ENCODE measurements at places on chromosomes 5 and 9.

GRCh38 chr5:171418316-171418981 lies 998 bp upstream of the FGF18 start:
- no peak for DNase-seq

- DNase-seq, result no peak
Observed at GRCh38 chr5:79236970-79237739, 1.2 kb downstream of the JMY start.

GRCh38 chr9:79674052-79674777 lies 102.5 kb downstream of the TLE4 start:
- DNase-seq, result no peak

DNA sequence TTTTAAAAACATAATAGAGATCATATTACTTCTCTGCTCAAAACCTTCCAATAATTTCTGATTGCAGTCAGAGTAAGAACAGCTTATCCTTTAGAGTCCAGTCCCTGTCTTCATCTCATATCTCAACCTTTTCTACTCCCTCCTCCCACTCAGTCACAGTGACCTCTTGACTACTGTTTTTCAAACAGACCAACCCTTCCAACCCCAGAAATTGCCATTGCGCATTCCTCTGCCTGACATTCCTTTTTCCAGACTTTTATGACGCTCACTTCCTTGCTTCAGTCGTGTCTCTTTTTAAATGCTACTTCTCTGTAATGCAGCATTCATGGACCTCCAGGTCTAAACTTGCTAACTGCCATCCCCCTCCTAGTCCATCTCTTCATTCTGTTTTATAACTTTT lies 800.5 kb downstream of the BRINP1 start:
- DNase-seq, result no peak

- DNase-seq, result peak; percentile 24
Observed at GRCh38 chr9:69168709-69169217, 5.3 kb upstream of the TJP2 start.

DNA sequence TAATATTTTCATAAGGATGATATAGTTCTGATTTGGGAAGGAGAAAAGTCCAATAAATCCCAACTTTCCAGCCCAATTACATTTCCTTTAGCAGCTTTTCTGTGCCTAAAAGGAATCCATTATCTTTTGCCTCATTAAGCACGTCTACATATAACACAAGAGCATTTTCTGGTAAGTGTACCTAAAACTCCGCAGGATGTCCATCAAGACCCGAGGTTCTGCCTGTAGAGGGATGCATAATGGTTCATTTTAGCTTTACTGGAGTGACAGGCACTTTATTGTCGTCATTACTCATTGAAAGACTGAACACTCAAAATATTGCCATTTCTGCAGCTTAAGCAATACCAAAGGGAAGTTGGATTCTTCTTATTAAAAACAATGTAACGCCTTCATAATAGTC lies 669.0 kb downstream of the PRELID2 start:
- no peak for DNase-seq

- DNase-seq, result no peak
Observed at GRCh38 chr9:87611776-87612175, 114.1 kb downstream of the DAPK1 start.

GRCh38 chr5:142981886-142982820 lies 212.0 kb downstream of the ARHGAP26 start:
- DNase-seq, result no peak

DNA sequence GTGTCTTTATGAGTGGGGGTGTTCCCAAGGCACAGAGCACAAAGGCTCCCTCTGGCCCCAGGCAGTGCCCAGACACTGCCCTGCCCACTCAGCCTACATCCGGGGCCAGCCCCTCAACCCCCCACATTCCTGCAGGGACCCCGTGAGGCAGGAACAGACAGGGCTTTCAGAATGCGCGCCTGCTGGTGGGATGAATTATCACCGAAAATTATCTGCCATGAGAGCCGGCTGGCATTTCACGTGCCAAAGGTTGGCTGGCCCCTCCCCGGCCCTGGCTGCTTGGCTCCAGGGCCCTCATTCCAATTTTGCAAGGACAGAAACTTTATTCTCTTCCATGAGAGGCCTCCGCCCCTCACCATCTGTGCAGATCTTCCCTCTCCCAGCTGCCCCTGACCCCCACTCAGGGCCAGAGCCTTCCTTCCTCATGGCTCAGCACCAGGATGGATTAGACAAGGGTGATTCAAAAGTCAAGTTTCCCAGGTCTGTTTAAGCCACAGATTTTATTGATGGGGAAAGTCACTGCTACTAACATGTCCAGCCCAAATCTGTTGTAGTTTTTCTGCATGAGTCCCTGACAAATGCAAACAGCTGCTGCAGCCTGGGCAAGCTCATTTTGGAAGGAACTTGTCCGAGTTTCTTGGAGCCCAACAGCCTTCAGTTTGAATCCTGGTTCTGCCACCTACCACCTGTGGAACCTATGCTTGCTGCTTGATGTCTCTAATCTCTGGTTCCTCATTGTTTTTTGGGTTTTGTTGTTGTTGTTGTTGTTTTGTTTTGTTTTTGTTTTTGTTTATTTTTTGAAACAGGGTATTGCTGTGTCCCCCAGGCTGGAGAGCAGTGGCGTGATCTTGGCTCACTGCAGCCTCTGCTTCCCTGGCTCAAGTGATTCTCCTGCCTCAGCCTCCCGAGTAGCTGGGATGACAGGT lies 32.3 kb upstream of the WDR38 start:
- DNase-seq, result no peak

- no peak for DNase-seq
Observed at GRCh38 chr5:139812836-139813805, 17.5 kb downstream of the PSD2 start.

DNA sequence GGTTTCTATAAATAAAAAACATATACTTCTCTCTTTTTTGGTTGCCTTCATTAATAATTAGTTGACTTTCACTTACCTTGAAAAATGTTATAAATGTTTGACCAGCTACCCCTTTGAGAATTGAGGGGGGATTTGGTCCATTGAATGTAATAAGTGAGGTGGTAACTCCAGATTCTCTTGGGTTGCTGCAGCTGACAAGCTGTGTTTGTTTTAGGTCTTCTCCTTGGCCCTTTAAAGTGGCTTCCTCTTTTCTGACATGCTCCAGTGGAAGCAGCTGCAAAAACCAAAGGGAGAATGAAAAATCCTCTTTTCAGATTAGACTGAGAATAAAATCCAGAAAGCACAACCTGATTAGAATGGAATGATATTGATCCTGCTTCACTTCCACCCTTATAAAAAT lies 410.5 kb downstream of the TMEM38B start:
- no peak for DNase-seq

DNA sequence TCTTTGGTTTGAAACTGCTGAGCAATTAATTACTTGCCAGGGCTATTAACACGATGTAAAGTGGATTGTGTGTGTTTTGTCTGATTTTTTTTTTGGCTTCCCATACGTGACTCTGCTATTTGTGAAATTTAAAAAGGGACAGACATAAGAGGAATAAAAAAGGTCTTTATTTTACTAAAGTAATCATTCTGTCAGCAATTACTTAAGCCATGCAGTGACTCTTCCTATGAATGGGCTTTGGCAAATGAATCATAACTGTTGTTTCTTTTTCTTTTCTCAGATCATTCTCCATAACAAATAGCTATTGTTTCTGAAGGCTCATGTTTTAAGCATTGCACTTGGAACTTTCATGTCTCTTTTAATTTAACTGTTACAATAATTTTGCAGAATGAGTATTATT lies 461.3 kb upstream of the RORB start:
- DNase-seq, result no peak

DNA sequence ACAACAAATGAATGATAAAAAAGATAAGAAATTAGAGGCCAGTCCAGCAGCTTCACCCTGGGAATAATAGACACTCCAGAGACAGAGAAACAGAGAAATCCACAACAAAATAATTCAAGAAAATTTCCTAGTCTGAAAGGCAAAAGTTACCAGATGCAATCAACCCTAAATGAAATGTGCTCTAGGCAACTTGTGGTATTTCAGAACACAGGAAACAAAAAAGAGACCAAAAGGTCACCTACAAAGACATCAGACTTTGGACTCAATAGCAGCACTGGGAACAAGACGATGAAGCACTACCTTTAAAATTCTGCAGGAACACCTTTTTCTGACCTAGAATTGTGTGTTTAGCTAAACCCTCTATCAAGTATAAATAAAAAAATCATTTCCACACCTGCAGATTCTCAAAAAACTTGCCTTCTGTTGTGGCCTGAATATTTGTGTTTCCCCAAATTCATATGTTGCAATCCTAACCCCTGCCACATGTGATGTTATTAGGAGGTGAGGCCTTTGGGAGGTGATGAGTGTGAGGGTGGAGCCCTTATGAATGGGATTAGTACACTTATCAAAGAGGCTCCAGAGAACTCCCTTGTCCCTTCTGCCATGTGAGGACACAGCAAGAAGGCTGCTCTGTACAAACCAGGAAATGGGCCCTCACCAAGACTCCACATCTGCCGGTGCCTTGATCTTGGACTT lies 5.9 kb upstream of the MAPK9 start:
- DNase-seq, result no peak

DNA sequence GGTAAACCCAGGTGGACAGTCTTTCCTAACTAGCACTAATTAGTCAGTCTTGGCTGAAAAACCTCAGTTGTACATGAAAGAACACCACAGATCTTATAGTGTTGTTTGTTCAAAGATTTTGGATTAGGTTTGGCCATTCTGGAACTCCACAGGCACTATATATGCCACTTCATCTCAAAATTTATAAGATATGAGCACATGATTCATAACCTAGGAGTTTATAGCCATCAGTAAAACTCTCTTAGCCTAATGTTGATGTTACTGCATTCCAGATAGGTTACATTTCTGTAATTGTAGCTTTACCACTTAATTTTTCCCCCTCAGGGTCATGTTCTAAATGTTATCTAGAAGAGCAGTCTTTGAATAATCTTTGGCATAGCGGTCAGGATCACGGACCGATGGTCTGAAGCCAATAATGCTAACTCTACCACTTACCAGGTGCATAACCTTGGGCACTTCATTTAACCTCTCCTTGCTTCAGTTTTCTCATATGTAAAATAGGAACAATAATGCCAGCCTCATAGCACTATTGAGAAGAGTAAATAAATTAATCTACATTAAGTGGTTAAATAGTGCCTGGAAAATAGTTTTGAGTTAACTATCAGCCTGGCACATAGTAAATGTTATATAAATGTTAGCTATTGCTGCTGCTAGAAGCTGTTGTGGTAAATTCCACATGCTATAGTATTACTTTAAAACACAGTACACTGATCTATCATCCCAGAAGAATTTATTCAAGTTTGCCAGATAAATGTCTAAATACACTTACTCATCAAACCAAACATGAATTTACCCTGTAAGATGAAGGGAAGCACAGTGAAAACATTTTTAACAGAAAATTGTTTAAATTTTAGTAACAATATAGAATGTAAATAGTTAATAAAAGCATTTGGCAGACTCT lies 743.9 kb downstream of the NR2F1-AS1 start:
- DNase-seq, result no peak
